ENCODE measurements at places on chromosomes 4 and X.

- DNase-seq, result no peak
These were observed 1.5 kb upstream of the ASMTL start for GRCh38 chrX:1453951-1454785.

DNA sequence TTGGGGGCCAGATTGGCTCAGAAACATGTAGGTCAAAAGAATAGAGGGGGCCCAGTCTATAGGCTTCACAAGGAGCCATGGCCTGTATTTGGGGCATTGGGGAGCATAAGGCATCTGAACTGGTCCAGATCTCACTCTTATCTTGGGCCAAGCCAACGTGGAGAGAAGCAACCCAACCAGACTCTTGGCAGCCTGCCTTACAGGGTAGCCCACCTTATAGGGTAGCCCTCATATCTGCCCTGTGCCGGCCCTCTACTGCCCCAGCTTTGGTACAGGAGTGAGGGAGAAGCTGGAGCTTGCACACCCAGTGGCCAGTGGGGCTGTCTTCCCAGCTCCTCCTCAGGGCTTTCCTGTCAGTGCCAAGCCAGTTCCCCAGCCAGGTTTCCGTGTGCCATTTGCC lies 142.2 kb downstream of the AMMECR1 start:
- no peak for DNase-seq

DNA sequence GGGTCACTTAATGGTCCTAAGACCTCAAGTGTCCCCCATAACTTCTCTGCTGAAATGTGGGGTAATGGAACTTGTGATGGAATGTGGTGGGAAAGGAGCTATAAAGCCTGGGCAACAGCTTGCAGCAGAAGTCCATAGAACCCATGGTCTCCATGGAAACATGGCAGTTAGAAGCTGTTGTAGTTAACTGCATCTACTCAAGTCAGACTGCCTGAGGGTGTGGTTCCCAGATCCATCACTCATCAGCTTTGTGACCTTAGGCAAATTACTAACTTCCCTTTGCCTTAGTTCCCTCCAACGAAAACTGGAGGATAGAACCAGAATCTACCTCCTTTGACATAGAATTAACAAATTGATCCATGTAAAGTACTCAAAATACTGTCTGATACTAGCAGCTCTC lies 113.0 kb downstream of the SPATA18 start:
- DNase-seq, result no peak

DNA sequence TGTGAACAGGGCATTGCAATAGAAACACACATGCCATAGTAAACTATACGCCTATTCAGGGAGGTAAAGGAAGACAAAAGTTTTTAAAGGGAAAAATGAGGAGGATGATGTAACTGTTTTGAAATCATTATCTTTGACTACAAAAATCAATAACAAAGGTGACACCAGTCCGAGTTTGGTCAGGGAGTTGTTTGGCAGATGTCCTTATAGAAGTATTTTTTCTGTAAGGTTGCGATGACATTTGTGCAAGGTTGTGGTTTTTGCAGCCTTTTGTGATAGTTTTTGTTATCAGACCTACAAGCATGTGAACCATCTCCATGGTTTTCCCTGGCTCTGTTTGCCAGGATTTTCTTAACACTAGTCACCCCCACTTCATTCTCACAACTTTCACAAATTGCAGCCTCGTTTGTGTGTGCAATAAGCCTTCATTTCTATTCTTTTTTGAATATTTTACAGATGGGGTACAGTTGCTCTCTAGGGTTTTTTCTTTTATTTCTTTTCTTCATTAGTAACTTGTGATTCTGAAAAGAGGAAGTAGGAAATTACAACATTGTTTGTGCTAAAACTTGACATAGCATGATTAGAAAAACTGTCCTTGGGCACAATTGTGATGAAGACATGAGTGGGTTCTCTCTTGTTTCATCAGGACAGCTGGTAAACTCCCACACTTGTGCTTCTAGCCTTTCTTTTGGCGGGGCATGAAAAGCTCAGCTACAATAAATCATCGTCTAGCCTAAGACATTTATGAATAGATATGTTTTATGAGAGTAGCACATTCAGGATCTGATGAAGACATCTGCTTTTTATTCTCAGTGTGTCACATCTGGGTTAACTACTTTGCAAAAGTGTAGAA lies 60.2 kb upstream of the PNPLA4 start:
- peak; percentile 30 for DNase-seq

DNA sequence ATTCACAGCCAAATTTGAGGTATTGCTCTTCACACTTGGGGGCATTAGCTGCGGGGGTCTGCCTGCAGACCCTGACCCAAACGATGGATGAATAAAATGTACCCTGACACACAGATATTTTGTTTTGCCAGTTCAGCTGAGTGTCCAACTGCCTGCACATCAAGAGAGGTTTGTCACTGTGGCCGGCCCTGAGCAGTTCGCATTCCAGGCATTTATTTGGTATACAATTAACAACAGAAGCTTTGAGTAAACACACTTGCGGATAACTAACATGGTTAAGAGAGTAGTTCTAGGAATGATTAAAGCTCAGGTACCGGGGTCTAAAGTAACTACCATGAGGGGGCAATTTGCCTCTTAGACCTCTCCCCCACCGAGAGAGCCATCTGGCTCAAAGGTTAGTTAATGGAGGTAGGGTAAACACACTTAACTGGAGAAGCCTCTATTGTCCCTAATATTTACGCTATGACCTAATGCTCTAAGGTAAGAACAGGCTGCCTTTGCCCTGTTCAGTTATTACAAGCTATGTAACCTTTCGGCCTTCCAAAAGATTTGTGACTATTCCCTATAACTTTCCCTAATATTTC lies 162.0 kb downstream of the SNCA start:
- DNase-seq, result no peak

- no peak for DNase-seq
These were observed 214.2 kb downstream of the RBMX2 start for GRCh38 chrX:130615941-130616340.

GRCh38 chr4:176742211-176742610 lies 50.5 kb downstream of the VEGFC start:
- DNase-seq, result no peak

- DNase-seq, result peak; percentile 36
These were observed 12.0 kb downstream of the BST1 start for GRCh38 chr4:15714646-15715435.

Measured in skin of body (tissue), 3 donors.